ENCODE measurements at places on chromosomes 6 and 20.

DNA sequence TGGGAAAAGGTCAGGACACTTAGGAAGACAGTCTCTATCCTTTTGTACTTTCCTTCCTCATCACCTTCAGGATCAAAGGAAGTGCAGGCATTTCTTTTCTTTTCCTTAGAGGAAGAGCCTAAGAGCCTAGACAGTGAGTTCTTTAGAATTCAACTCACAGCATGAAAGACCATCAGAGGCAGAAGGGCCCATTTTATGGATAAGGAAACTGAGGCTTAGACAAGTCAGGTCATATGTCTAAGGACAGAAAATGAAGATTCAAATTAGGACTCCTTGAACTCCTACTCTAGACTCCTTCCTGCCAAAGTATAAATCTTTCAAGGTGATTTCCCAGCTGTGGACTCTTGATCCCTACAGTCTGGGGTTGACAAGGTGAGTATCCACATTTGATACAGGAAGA is 20.8 kb downstream of the SLC12A5 start:
- DNase-seq: no peak

GRCh38 chr6:75334266-75335040 is 49.9 kb upstream of the TMEM30A start:
- DNase-seq: peak; percentile 83

GRCh38 chr6:53984163-53984562 is 127.1 kb upstream of the MLIP start:
- DNase-seq: peak; percentile 95

DNA sequence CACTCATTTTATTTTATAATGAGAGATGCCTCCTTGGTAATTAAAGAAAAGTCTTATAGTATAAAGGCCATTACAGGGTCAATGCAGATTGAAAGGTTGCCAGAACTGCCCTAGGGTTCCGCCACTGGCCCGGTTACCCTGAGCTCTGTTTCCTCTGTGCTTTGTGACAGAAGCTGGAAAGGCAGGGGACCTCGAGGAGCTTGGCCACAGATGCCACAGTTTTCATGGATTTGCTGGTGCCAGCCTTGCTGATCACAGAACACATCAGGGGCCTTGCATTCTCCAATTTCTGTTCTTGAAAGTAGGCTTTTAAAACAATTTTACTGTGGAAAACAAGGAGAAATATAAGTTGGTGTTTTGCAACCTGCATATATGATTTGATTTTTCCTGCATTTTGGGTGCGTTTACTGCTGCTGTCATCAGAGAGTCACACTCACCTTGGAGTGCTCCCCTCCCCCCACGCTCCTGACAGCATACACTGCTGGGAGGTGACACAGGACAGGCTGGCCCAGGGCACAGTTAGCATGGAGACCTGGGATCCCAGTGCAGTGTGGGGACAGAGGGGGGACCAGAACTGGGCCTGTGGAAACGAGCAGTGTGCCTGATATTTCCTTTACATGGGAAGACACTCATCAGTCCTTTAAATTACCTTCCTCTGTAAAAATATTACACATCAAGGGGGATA is 142.8 kb downstream of the CFAP61 start:
- DNase-seq: no peak

DNA sequence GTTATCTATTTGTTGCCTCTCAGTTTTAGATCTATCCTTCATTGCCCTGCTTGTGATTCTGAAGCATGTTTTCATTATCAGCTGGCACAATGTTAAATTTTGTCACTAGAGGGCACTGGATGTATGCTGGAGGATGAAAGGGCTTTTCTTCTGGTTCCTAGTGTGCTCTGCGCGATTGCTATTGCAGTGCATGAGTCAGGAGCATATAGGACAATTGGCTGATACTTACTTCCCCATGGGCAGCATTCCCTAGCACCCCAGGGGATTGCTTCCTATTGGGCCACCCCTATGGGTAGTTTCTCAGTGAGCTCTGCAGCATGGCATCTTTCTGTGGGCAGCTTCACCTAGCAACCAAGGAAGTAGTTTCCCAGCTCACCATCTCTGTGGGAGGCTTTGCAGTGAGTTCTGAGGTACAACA is 280.3 kb upstream of the SYNCRIP start:
- peak; percentile 42 for DNase-seq

GRCh38 chr20:55977690-55978459 is 27.4 kb downstream of the CBLN4 start:
- no peak for DNase-seq

- DNase-seq: no peak
These were observed 550 bp upstream of the HSPA12B start for GRCh38 chr20:3731944-3732326.

- DNase-seq: no peak
These were observed 31.1 kb downstream of the SERPINB6 start for GRCh38 chr6:2940010-2940850.

DNA sequence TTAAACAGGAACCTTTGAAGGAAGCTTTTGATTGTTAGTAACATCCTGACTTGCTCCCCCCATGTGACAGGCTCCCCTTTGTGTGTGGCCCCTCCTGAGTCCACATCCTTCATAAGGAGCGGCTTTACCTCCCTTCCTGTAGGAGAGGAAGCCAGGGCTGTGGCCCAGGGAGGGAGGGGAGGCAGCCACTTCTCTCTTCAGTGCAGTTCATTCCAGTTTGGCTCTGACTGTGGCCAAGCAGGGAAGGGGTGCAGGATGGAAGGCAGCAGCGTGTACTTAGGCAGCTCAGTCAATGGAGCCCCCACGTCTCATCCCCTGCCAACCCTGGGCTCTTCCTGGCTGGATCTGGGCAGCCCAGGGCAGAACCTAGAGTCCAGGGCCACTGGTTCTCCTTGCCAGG is 295.2 kb downstream of the QKI start:
- no peak for DNase-seq

DNA sequence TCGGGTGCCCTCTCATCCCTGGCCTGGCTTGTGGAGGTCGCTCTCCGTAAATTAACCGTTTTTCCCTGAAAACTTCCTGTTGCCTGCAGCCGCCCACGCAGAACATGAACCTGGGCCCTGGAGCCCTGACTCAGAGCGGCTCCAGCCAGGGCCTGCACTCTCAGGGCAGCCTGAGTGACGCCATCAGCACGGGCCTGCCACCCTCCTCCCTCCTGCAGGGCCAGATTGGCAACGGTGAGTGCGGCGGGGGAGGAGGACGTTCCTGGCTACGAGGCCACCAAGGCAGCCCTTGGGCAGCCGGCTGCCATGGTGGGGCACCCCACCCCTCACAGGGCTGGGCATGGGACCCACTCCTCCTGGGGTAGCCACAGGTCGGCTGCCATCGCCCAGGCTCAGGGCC is 17.8 kb downstream of the SS18L1 start:
- peak; percentile 80 for DNase-seq

GRCh38 chr6:55776113-55776512 is 99.3 kb downstream of the BMP5 start:
- no peak for DNase-seq

GRCh38 chr6:77026341-77026740 is 436.9 kb downstream of the HTR1B start:
- DNase-seq: no peak

DNA sequence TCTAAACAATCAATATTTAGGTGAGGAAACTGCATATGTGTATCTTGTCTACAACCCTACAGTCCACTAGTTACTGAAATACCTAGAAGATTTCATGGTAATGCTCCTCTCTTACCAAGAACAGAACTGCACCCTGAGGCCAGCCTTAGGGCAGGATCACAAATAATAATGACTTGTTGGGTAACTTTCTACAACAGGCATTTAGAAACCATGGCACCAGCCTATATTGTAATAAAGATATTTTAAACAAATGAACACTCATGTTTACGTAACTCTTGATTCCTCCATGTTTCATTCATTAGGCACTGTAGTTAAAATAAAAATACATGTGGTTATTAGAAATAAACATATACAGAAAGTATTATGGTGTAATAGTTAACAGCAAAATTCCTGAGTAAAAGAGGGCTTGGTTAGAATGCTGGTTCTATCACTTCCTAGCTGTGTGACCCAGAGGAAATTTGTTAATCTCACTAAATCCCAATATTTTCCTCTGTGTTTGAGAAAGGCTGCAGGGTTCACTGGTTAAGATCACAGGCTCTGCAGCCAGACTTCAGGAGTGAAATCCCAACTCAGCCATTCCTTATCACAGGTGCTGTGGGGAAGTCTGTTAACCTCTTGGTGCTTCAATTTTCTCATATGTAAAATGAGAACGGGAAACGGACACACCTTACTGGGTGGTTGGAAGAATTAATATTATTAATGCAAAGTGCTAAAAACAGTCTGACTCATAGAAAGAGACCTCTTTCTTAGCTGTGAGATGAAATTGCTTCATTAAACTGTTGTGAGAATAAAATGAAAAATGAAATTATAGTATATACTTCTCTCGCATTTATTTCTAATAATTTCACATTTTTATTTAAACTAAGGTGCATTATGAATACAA is 8.5 kb downstream of the HMGN3 start:
- peak; percentile 10 for DNase-seq

- DNase-seq: no peak
These were observed 39.5 kb upstream of the CHRNA4 start for GRCh38 chr20:63400486-63401210.

GRCh38 chr6:164756142-164756541 is 553.3 kb downstream of the C6orf118 start:
- DNase-seq: no peak

DNA sequence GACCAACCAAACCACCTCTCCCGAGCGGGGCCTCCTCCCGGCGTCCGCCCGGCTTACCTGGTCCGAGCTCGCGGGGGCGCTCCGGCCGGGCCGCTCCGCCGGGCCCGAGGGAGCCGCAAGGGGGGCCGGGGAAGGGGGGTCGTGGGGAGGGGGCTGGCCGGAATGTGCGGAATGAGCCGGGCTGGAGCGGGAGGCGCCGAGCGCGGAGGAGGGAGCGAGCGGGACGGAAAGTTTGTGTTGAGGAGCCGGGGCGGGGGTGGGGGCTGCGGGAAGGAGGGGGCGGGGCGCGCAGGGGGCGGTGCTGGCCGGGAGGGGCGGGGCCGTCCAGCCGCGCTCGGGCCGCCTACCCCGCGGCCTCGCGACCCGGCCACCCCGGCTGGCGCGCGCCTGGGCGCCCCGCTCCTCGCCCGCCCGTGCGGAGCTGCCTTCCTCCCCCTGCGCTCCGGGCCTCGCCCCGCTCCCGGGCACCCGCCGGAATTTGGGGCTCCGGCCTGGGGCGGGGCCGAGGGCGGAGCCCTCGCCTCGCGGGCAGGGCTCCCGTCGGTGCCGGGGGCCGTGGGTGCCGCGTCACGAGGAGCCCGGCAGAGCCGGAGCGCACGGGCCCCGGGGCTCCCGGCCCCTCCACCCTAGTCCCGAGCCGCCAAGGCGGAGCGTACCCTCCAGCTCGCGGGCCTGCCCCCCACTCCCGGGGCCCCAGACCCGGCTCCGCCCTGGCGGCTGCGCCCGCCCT is at the start of gene TEAD3:
TEAD3 (minus strand) TSS at position 239 of the 730 bp plus-strand sequence.
- DNase-seq: peak; percentile 50

DNA sequence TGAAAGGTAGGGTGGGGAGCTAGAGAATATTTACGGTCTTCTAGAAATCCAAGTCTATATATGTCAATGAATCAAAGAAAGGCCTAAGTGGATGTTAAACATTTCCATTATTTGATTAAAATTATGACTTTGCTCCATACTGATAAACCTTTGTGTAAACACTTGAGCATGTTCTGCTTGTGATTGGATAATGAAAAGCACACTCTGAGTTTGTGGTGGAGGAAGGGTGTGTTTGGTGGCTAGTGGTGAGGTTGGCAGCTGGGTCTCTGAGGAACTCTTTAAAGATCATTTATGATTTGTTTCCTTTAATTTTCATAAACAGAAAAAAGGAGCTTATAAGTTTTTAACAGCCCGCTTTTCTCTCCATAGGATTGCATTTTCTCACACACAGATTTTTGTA is 84.7 kb downstream of the RFPL4B start:
- DNase-seq: no peak

DNA sequence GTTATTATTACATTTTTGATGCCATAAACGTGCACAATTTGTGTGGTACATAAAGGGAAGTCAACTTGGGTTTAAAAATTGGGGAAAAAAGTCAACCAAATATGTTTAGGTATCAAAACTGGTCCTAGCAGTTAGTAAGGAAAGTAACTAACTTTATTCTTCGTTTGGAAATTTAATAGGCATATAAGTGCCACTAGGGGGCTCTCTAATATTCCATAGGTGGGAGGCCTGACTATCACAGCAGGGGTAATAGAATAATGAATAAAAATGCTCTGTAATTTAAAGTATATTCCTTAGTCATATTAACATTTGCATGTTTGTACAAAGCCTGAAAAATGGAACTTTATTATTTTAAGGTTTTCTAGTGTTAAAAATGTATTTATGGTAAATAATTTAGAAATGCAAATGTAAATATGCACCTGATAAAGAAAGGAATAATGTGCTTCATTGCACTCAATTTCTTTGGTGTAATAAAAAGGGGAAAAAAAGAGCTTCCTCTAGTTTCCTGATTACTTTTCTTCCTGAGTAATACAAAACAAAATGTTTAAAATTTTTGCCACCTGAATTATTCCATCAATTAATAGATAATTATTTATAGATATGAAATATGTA is 125.7 kb upstream of the HDAC2 start:
- peak; percentile 18 for DNase-seq

GRCh38 chr6:46376562-46377061 is 114.6 kb downstream of the RCAN2 start:
- DNase-seq: no peak

DNA sequence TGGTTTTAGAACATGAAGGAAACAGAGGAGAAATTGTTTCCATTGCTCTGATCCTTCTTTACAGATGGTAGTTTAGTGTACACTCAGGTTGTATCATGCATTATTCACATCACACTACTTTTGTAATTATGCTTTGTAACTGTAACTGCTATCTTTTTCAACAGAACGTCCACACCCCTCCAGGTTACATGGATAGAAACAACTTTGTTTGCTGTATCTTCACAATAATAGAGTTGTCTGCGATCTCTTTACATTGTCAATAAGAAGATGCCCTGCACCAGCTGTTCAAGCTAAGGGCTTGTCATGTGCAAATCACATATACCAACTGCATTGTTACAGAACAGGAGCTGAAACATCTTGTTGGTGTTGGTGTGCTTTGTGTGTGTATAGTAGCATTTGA is 67.9 kb upstream of the MAP7 start:
- no peak for DNase-seq

- DNase-seq: peak; percentile 47
These were observed 84.4 kb downstream of the INSM1 start for GRCh38 chr20:20452254-20452676.

DNA sequence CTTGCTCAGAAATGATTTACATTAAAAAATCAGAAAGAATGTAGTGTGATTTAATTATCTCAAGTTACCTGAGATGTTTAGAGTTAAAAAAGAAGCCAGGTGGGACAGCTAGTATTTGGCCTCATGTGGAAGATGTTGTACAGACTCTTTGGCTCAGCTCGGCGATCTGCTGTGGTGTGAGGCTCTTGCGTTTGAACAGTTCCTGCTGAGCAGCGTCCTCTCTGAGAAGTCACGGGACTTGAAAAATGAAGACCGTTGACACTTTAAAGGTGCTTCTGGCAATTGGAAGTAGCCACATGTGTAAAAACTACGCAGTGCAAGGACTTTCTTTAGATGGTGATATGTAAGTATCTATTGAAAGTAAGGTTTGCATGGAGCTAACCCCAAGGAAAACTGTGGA is 169.0 kb downstream of the BACH2 start:
- no peak for DNase-seq

GRCh38 chr6:68778356-68779020 is 143.4 kb downstream of the ADGRB3 start:
- peak; percentile 0 for DNase-seq
